ENCODE measurements at places on chromosomes 3 and 15. TPM values are rescaled to one million over a fixed set of nuclear protein-coding genes. Genes with fewer than 3 reads are reported as not detected.

- no peaks in the 10 kb centered on the region for H3K4me1 ChIP-seq
- H3K27ac ChIP-seq: no peak overlapping the region
- H3K36me3 ChIP-seq: no peaks in the 10 kb centered on the region
- peaks cover 32% of the 10 kb centered on the region for H3K27me3 ChIP-seq
- H3K4me3 ChIP-seq: no peak overlapping the region
These were observed 137.5 kb upstream of the FOXB1 start for GRCh38 chr15:59866642-59867041.

Gene PCOLCE2
- 2.9 TPM for polyA plus RNA-seq

DNA sequence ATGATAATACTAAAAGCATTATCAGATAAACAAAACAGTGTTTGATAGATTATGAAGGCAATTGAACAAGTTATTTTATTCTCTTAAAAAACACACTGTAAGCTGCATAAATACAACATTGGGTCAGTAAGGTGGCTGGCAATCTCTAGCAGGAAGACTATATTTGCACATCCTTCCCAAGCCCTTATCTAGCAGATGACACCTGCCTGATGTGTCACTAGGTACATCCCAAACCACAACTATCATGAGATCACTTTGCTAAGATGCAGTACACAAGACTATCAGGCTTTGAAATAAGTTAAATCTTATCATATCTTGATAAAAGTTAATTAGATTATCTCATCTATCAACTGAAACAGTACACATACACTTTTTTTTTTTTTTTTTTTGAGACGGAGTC is 417.4 kb downstream of the MECOM start:
- H3K36me3 ChIP-seq: no peaks in the 10 kb centered on the region
- no peak overlapping the region for H3K4me3 ChIP-seq
- H3K27ac ChIP-seq: no peak overlapping the region
- H3K4me1 ChIP-seq: peaks cover 10% of the 10 kb centered on the region

GRCh38 chr15:84914909-84915605 is 30.6 kb downstream of the SLC28A1 start:
- H3K4me1 ChIP-seq: peaks cover 3% of the 10 kb centered on the region
- H3K4me3 ChIP-seq: no peak overlapping the region
- no peaks in the 10 kb centered on the region for H3K36me3 ChIP-seq
- H3K27ac ChIP-seq: peak overlapping the region; percentile 34
- no peaks in the 10 kb centered on the region for H3K27me3 ChIP-seq

- H3K27ac ChIP-seq: no peak overlapping the region
- no peaks in the 10 kb centered on the region for H3K27me3 ChIP-seq
- H3K4me3 ChIP-seq: no peak overlapping the region
- no peaks in the 10 kb centered on the region for H3K4me1 ChIP-seq
- H3K36me3 ChIP-seq: no peaks in the 10 kb centered on the region
- no peak for DNase-seq
These were observed 15.4 kb upstream of the RPL24 start for GRCh38 chr3:101701696-101702634.

GRCh38 chr3:45211466-45212094 is 14.5 kb downstream of the TMEM158 start:
- H3K4me1 ChIP-seq: no peaks in the 10 kb centered on the region
- no peak overlapping the region for H3K4me3 ChIP-seq
- H3K27ac ChIP-seq: no peak overlapping the region
- no peaks in the 10 kb centered on the region for H3K36me3 ChIP-seq
- H3K27me3 ChIP-seq: no peaks in the 10 kb centered on the region

DNA sequence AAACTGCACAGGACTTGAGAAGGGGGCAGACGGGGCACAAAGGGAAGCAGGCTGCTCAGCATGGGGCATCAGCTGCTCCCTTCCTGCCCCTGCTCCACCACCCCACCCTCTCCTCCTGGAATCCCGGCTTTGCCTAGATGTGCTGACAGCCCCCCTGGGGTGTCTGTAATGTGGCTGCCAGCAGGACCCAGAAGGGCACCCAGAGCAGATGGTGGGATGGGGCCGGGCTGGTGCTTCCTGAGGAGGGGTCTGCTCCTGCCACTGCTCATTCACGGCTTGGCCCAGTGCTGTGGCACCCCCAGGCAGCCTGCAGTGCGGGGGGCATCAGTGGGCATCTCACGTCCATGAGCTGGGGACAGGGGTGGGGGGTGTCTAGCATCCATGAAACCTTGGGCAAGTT is 10.2 kb downstream of the H1-8 start:
- peaks cover 38% of the 10 kb centered on the region for H3K4me1 ChIP-seq
- DNase-seq: peak; percentile 71
- no peaks in the 10 kb centered on the region for H3K27me3 ChIP-seq
- no peaks in the 10 kb centered on the region for H3K36me3 ChIP-seq
- no peak overlapping the region for H3K27ac ChIP-seq

Gene IGDCC3
- polyA plus RNA-seq: 6.3 TPM

Gene GPR160
- polyA plus RNA-seq: 13.5 TPM

DNA sequence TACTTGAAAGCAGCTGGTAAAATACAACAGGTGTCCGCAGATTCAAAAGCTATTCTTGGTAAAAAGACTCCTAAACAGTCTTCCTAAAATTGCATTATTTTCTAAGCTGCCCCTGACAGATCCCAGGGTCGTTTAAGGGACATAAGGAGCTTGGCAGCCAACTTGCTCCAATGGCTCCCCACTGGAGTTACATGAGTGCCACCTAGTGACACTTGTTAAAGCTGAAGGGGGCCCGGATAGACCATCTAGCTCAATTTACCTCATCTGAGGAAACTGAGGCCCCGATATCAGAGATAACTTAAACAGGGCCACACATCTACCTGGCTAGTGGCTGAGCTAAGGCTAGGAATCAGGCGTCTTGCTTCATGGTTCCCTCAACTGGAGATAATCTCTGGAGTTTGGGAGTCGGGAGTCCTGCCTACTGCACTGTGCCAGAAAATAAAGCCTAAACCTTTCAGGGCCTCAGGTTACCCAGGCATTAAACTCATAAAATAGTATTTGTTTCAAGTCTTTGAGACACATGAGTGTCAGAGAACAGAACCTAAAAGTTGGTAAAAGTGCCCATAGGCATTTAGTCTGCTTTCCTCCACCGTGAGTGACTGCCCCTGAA is 6.5 kb upstream of the TBC1D23 start:
- H3K36me3 ChIP-seq: no peaks in the 10 kb centered on the region
- no peak overlapping the region for H3K4me3 ChIP-seq
- DNase-seq: peak; percentile 83
- no peak overlapping the region for H3K27ac ChIP-seq
- H3K27me3 ChIP-seq: no peaks in the 10 kb centered on the region

GRCh38 chr3:152893647-152894046 is 58.7 kb downstream of the P2RY1 start:
- no peaks in the 10 kb centered on the region for H3K36me3 ChIP-seq
- H3K27ac ChIP-seq: no peak overlapping the region
- H3K27me3 ChIP-seq: no peaks in the 10 kb centered on the region
- H3K4me1 ChIP-seq: no peaks in the 10 kb centered on the region
- no peak for DNase-seq
- H3K4me3 ChIP-seq: no peak overlapping the region

- no peaks in the 10 kb centered on the region for H3K4me1 ChIP-seq
- H3K27me3 ChIP-seq: no peaks in the 10 kb centered on the region
- H3K4me3 ChIP-seq: no peak overlapping the region
These were observed 222.8 kb downstream of the PTPRG start for GRCh38 chr3:61783993-61784718.

Gene APOD
- polyA plus RNA-seq: 4.1 TPM

- DNase-seq: no peak
- no peaks in the 10 kb centered on the region for H3K36me3 ChIP-seq
- no peak overlapping the region for H3K4me3 ChIP-seq
- H3K4me1 ChIP-seq: no peaks in the 10 kb centered on the region
These were observed 129.8 kb upstream of the CPNE4 start for GRCh38 chr3:132164469-132165092.

DNA sequence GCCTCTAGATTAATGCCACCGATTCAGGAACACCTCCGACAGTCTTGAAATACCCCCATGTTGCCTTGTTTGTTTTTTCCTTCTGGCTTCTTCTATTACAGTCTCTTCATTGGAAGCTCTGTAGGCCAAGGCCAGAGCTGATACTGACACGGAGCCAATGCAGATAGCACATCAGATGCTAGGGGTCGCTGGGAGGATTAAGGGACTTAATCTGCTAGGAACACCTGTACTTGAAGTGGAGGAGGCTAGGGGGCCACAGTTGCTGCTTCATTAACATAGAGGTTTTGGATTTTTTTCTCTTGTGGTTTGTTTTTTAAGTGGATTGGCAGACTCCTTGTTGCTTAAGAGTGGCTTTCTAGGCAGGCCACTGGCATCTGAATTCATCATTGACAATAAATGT is 49.6 kb downstream of the PARP14 start:
- no peaks in the 10 kb centered on the region for H3K27me3 ChIP-seq
- no peak overlapping the region for H3K4me3 ChIP-seq
- no peak overlapping the region for H3K27ac ChIP-seq
- H3K4me1 ChIP-seq: no peaks in the 10 kb centered on the region

DNA sequence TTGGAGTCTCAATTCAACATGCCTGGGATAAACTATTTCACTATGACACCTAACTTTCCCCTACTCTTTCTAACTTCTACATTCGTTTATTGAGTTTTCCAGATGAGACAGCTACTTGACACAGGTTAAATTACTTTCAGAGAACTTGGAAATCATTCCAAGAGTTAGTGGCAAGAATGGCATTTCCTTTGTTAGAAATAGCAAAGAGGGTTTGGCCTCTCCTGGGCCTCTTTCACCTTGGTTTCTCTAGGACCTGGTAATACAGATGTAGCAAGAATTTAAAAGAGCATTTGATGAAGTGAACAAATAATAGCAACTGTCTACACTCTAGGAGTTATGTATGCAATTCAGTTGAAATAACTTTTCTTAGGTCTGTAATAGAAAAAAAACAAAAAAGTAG is 748.9 kb downstream of the MECOM start:
- no peaks in the 10 kb centered on the region for H3K27me3 ChIP-seq
- no peak overlapping the region for H3K4me3 ChIP-seq
- no peaks in the 10 kb centered on the region for H3K4me1 ChIP-seq
- no peaks in the 10 kb centered on the region for H3K36me3 ChIP-seq

Gene MAN2C1
- 163 TPM for polyA plus RNA-seq

Gene PTX3
- polyA plus RNA-seq: 41.3 TPM

DNA sequence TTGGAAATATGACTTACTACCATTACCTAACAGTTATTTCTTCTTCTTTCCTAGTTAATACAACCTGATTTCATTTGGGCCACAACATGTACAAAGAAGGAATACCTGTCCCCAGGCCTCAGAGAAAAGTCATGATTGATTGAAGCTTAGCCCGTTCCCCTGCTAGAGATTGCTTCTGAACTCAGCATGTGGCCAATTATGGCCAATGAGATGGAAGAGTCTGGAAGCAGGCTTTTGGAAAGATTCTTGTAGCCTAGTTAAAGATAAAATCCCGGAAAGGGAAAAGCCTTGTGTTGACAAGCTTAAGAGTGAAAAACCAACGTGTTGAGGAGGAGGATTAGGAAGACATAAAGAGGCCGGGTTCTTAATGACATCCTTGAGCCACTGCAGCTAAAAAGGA is 17.0 kb upstream of the TM6SF1 start:
- H3K27me3 ChIP-seq: no peaks in the 10 kb centered on the region
- no peak overlapping the region for H3K27ac ChIP-seq
- H3K36me3 ChIP-seq: no peaks in the 10 kb centered on the region
- no peak overlapping the region for H3K4me3 ChIP-seq
- DNase-seq: no peak

DNA sequence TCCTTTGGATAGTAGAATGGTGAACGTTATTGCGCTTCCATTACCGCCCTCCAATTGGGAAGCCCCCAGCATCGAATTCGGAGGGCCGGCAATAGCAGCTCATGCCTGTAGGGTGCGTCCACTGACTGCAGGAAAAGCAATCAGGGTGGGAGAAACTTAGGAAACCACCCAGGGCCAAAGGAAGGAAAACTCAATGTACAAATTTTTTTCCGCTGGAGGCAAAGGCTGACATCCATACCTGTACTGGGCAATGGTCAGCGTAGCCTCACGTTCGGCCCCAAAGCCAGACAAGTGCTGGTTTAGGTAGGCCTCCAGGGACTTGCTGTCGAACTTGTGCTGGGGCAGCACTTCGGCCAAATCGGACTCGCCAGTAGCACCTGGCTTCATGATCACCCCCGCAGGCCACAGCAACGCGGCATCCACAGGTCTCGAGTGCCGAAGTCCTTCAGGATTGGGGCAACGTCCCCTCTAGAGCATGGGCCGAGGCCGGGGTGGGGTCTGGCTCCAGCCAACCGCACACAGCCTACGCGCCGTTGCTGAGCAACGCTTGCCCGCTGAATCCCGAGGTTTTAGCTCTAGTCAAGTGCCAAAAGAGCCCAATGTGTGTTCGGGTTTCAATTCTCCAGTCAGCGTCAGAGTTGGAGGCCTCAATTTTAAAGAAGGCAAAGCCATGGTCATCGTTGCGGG is at the start of gene ACAD11:
ACAD11 (minus strand) TSS at position 445 of the 687 bp plus-strand sequence; CDS start at position 387, 58 bp downstream.
- peak within 1 kb of the TSS; percentile 93 for H3K27ac ChIP-seq
- H3K36me3 ChIP-seq: no peaks in the 10 kb centered on the region
- H3K4me1 ChIP-seq: peaks cover 15% of the 10 kb centered on the region
- no peaks in the 10 kb centered on the region for H3K27me3 ChIP-seq

Gene DNAH12
- 7.4 TPM for polyA plus RNA-seq

GRCh38 chr3:114418724-114419543 is 125.1 kb downstream of the TIGIT start:
- no peak for DNase-seq
- no peaks in the 10 kb centered on the region for H3K27me3 ChIP-seq

GRCh38 chr15:51327081-51327480 is 11.3 kb downstream of the CYP19A1 start:
- no peak overlapping the region for H3K27ac ChIP-seq
- H3K4me3 ChIP-seq: no peak overlapping the region
- H3K27me3 ChIP-seq: no peaks in the 10 kb centered on the region
- DNase-seq: no peak
- no peaks in the 10 kb centered on the region for H3K4me1 ChIP-seq

Gene PLSCR2
- polyA plus RNA-seq: 0.67 TPM

Gene MTFMT
- 17.1 TPM for polyA plus RNA-seq

DNA sequence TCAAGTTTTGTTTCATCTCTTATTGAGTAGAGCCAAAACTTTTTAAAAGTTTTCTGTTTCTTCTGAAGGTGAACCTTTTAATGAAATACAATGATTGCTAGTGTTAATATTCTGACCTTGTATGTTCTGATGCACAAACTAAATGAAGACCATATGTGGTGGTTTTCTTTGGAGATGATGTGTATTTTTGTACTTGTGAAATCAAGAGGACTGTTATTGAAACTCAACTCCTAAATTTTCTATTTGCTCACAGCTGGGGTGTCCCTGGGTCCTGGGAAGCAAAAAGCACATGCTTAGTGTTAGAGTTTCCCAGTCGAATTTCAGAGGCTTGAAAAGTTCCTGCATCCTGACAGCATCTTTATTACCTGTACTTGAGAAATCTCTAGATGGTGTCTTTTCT is 1185.8 kb upstream of the ALCAM start:
- H3K4me3 ChIP-seq: no peak overlapping the region
- no peaks in the 10 kb centered on the region for H3K4me1 ChIP-seq
- no peaks in the 10 kb centered on the region for H3K27me3 ChIP-seq
- no peaks in the 10 kb centered on the region for H3K36me3 ChIP-seq
- H3K27ac ChIP-seq: no peak overlapping the region
- no peak for DNase-seq

Gene AP3B2
- 1.5 TPM for polyA plus RNA-seq

Measured in left lung (tissue), 14 donors.